ENCODE measurements at places on chromosomes 4 and X.

DNA sequence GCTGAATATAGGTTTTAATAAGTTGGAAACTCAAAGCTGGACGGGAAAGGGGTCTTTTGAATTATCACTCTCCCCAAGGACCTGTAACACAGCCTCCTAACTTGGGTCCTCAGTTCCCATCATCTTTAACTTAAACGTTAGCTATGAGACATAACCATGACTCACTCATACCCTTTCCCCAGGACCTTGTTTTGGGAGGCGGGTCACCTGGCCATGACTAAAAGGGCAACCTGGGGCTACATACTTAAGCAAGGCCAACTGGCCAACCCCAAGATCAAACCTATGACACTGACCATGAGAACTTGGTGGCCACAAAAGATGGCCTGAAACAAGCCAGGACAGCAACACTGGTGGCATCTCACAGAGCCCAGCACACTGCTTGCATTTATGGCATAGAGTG, 89.0 kb downstream of the SH3KBP1 start:
- no peak for ATAC-seq

DNA sequence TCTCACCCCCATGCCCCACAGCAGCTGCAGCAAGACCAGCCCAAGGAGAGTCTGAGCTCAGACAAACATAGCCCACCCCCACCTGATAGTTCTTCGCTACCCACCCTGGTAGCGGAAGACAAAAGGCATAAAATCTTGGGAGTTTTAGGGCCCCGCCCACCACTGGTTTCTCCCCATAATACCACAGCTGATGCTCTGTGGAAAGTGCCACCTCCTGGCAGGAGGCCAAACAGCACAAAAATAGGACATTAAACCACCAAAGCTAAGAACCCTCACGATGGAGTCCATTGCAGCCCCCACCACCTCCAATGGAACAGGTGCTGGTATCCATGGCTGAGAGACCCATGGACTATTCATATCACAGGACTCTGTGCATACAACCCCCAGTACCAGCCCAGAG, 226.7 kb downstream of the SNCA start:
- ATAC-seq: no peak

- ATAC-seq: peak; percentile 96
Observed at GRCh38 chr4:56544573-56545131, 39.1 kb downstream of the ARL9 start.

DNA sequence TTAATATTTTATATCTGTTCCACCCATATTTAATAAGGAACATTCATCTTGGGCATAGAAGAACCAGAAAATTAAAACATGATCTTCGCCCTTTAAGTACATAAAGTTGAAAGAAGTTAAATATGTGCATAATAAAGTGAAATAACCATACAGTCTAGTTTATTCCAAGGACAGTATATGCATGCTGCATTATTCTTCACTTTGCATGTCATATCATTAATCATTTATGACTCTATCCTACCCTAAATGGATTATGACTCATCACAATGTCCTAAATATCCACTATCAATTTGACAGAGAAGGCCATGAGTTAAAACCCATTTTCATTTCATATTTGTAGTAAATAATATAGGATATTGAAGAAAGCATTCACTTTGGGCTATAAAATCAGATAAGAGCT, 576.5 kb upstream of the GNPDA2 start:
- no peak for ATAC-seq

All from stimulated activated memory B cell treated with anti-CD40 and anti-IgM and Interleukin-4, amounts not matched to agents 10 μg/mL and 1 μg/mL and 100 μg/mL, for 72 hours (primary cell).